Karpas-422 (cell line): ENCODE measurements at places on chromosomes 5 and 9. TPM values are rescaled to one million over a fixed set of nuclear protein-coding genes. Genes with fewer than 3 reads are reported as not detected.

GRCh38 chr5:167709625-167710024 lies 581.8 kb upstream of the WWC1 start:
- no peak for DNase-seq

GRCh38 chr9:37325778-37326177 lies 96.7 kb upstream of the GRHPR start:
- DNase-seq: peak; percentile 61

- DNase-seq: peak; percentile 63
Observed at GRCh38 chr5:153276151-153276550, 214.3 kb upstream of the GRIA1 start.

DNA sequence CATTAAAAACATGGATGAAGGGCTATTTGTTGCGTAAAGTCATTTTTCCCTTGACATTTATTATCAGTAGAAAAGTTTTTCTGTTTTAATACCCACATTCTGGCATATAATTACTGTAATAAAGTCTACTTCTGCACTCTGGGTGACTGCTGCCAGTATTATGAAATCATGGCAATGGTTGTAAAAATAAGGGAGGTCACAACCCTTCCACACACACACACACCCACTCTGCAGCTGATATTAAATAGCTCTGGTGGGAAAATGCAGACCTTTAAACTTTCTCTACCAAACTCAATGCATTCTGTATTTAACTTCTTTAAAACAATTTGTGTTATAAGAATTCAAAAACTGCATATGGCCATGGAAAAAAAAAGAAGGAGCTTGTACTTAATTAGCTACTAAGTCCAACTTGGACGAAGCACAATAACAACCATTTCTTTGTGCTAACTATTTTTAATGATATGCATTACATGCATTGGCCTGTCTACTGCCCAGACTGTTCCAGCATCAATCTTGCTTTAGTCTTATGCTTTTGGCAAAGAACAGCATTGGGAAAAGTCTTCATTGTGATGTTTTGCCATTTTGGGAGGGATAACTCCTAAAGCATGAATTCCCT lies 137.6 kb upstream of the MAP3K1 start:
- no peak for DNase-seq

- no peak for DNase-seq
Observed at GRCh38 chr9:7119612-7120011, 361.8 kb downstream of the KDM4C start.

The EQTN gene
- total RNA-seq: not detected in 2 replicates

- no peak for DNase-seq
Observed at GRCh38 chr9:106920701-106921283, 57.8 kb downstream of the ZNF462 start.
